T-helper 9 cell (primary cell): ENCODE measurements at places on chromosomes 7 and 10.

GRCh38 chr10:990808-991207 is 2.6 kb downstream of the GTPBP4 start:
- DNase-seq: no peak

GRCh38 chr10:72265508-72265907 is 8.2 kb upstream of the DDIT4 start:
- DNase-seq: no peak

DNA sequence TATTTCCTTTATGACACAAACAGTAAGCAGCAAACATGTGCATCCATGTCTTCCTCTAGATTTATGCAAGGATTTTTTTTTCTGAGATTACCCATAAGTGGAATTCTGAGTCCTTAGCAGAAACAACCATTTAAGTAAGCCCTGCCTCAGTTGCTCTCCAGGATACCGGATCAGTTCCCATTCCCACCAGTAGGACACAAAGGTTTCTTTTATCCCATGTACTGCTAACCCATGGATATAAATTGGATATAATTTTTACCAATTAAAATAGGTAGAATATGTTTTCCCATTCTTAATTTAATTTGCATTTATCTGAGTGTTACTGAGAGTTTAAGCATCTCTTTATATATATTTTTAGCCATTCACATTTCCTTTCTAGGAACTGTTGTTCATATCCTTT is 280.9 kb downstream of the FGFR2 start:
- no peak for DNase-seq

- DNase-seq: no peak
Measured at GRCh38 chr10:17460756-17461155, 6.4 kb upstream of the ST8SIA6 start.

- DNase-seq: no peak
Measured at GRCh38 chr7:45446195-45446944, 127.8 kb upstream of the ADCY1 start.

GRCh38 chr7:30091491-30091912 is 43.3 kb upstream of the MTURN start:
- no peak for DNase-seq

GRCh38 chr10:73650537-73651331 is 5.1 kb downstream of the SYNPO2L start:
- DNase-seq: no peak
